ENCODE measurements at places on chromosomes 2 and 18. TPM values are rescaled to one million over a fixed set of nuclear protein-coding genes. Genes with fewer than 3 reads are reported as not detected.

Gene GPR35
- 0.32 TPM for total RNA-seq

Gene AGXT
- total RNA-seq = not detected

Gene PPP1R1C
- total RNA-seq = 1.9 TPM

Gene SLC5A7
- total RNA-seq = not detected

Gene LYG1
- 0.32 TPM for total RNA-seq

Gene DQX1
- total RNA-seq = not detected

Gene DSG3
- total RNA-seq = 0.36 TPM
